Stimulated activated CD8-positive, alpha-beta memory T cell treated with anti-CD3 and anti-CD28 coated beads, Interleukin-15, amount 100 ng/mL, for 24 hours (primary cell): ENCODE measurements at places on chromosomes 2 and 18.

DNA sequence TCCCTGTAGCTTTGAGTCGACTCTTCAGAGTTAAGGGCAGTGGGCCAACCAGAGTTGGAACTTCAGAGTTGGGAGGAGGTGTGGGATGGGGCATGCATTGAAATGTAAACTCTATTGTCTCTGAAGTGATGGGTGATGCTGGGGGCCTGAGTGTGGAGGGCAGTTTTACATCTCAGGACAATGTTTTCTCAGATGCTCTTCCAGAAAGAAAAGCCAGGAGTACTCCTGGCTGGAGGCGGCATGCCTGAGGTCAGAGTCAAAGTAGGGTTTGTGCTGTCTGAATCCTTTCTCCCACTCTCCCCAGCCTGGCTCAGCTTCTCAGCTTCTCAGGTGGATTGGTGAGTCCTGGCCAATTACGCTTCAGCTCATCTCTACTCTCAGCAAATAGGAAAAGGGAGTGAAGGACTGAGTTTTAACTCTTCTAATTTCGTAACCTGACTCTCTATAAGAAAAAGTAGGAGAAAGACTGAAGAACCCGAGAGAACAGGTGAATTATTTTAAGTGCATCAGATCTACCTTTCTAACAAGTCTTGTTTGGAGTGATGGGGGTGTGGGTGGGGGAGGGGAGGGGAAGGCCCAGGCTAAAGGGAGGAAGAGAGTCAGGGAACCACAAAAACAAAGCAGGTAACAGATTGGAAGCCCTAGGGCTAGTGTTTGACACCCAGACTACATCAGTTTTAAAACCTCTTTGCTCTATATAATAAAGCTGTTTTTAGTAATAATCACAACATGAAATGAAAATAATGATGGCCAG lies 107.5 kb upstream of the PELI1 start:
- no peak for DNase-seq

DNA sequence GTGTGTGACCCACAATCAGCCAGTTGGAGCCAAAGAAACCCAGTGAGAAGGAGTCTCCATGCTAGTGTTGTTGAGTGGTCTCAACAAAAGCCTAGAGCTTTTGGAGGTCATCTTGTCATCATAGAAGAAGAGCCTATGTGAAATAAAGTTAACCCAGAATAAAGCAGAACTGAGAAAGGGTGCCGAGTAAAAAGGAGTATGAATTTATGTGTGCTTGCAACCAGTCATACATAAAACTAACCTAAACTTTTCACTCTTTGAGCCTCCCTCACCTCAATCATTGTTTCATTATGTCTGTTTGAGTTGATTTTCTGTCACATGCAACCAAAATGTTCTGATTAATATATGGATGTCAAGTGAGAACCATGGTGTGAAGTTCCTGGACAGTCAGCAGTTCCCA lies 599.3 kb upstream of the ZEB2 start:
- DNase-seq: no peak

GRCh38 chr2:46666044-46666679 lies 186.8 kb downstream of the TMEM247 start:
- no peak for DNase-seq

- DNase-seq: no peak
Observed at GRCh38 chr18:45688833-45689232, 35.1 kb upstream of the SLC14A1 start.

GRCh38 chr2:64448041-64448426 lies 5.9 kb upstream of the LGALSL start:
- no peak for DNase-seq

GRCh38 chr2:166895243-166895642 lies 7.0 kb downstream of the XIRP2 start:
- no peak for DNase-seq

GRCh38 chr2:172554352-172555271 lies 1.3 kb upstream of the PDK1 start:
- DNase-seq: no peak

- no peak for DNase-seq
Observed at GRCh38 chr2:25912851-25913695, 34.8 kb upstream of the ASXL2 start.

DNA sequence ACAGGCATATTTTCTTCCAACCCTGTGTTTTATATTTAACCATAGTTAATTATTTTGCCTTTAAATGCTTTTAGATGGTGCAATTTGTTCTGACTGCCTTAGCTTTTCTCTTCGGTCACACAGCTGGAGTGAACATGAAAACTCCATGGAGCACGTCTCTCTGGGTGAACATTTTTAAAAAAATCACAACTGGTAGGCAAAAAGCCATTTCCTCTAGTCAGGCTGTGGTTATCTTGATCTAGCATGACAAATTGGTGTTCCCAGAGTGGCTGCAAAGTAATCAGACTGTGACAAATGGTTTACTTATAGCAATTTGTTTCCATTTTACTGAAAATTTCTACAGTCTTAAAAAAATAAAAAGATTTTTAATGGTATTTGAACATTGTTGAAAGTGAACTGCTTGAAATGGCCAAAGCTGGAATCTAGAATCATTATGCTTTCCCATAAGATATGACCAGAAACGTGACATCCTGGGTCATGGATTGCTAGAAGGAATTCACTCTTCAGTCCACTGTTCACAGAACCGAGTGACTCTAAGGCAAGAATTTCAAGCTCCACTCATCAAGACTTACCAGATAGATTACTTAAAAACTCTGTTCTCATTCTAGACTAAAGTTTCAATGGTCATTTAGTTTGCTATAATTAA lies 703.6 kb downstream of the CPS1 start:
- DNase-seq: no peak

GRCh38 chr18:43720041-43720440 lies 442.8 kb upstream of the SYT4 start:
- no peak for DNase-seq

DNA sequence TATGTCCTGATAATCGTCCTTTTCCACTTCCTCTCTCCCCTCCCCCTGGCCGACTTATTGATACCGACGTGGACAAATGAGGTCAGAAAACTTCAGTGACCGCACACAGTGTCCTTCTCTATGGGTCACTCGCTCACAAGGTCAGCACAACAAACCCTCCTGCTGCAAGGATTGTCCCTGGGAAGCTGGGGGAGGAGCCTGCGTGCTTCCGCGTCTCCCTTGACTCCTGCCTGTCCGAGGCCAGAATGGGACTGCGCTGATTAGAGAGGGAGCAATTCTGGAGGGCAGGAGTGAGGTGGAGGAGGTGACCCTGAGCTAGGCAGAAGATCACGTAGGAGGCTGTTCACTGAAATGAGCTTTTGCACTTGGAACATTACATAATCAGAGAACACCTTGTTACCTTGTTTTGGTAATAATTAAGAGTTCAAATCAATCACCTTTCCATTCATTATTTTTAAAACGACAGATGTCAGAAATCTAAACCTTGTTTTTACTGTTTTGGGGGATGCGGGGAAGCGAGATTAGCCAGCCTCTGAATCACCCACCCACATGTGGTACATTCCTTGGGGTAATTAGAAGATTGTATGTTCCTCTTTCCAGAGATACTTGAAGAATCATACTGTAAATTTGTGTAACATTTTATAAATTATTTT lies 70.6 kb downstream of the CTAGE1 start:
- no peak for DNase-seq

DNA sequence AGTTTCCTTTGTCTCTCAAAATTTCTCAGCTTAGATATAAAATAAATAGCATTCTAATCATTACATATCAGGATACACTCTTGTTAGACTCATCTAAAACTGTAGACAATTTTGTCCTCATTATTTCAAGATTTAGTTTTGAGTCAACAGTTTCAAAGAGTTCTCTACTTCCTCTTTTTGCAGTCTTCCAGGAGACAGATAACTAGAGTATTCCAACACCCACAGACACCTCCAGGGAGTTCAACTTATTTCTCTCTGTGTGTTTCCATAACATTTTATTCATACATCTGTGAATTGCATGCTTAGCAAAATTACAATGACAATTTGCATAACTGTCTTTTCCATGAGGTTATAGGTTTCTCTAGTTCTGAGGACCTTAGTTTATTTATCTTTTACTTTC lies 166.6 kb upstream of the HNMT start:
- no peak for DNase-seq

DNA sequence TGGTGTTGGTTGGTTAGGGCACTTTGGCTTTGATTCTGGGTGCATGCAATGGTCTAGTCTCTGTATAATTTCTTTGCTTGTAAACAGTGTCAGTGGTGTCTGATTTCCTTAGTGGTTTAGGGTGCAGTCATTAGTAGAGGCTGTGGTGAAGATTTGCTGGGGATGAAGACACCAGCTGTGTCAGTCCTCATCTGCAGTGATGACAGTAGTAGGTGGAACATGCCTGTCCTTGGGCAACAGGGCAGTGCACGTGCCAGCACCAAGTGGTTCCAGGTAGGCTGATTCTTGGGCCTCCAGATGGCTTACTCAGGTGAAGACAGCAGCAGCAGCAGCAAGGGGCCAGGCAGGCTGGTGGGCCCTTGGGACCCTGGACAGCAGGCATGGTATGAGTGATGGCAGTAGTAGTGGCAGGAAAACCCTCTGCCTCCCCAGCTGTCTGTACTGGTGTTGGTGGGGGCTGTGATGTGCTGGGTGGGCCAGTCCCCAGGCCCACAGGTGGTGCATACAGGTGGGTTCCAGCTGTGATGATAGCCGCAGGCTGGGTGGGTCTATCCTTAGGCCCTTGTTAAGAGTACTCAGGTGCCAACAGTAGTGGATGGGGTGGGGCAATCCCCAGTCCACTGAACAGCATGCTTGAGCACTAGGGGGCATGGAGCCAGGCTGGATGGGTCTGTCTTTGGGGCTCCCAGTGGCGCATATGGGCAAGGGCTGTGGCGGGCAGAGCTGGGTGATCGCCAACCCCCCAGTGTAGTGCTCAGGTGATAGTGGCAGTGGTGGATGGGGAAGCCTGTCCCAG lies 140.7 kb upstream of the THUMPD2 start:
- DNase-seq: no peak

DNA sequence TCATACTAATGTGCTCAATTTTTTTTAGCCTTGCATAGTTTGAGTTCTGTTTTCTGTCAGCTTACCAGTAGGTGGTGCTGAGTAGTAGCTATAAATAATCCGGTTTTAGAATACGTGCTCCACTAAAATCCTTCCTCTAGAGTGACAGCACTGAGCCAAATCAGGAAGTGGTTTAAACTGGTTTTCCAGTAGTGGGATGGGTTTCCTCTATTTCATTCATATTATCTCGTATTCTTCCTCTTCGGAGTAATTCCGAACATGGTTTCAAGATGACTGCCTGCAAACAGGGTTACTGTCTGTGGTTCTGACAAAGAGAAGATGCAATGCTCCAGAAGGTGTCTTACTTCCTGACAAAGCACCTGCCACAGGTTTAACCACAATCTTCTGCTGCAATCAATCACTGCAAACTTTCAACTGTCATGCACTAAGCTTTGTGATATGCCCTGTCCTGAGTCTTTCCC lies 496.9 kb upstream of the VRK2 start:
- no peak for DNase-seq

DNA sequence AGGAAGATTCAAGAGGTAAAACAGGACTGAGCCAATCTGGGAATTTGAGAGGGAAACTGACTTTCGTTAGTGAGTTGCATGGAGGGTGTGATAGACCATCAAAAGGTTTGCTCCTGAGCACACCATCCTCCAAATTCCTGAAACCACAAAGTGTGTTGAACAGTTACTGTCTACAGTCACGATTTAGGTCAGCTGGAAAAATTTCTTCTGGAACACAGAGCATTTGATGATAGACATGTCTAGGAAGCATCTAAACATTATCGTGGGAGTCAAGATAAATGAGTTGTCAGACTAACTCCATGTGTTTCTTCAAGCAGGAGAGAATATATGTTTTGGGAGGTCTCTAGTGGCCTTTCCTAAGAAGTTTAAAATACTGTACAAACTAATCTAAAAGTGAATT lies 449.4 kb upstream of the SLC14A2 start:
- no peak for DNase-seq

DNA sequence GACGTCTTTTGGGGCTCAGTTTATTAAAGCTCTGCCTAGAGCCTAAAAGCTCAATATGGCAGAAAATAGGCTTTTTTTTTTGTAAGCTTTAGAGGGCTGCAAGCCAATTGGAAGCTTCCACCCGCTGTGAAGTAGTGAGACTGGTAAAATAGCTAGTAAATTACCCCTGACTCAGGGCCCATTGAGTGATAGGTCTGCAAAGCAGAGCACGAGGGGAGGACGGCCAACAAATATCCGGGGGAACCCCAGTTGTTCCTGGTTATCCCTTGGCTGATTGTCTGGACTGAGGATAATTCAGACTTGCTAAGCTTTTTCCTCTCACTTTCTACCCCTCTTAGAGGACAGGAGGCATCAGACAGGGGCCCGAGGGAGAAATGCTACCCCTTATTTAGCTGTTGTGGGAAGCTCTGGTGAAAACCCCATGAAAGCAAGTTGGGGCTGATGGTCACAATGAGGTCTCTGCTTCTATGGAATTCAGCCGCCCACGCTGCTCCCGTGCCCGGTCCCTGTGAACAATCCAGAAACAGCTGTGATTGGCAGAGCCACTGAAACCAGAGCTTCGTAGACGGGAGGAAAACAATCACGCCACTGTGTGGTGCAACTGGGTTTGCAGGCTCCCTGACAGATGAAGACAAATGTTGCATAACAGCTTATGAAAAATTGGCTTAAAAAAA lies 141.9 kb upstream of the LGALSL start:
- no peak for DNase-seq

DNA sequence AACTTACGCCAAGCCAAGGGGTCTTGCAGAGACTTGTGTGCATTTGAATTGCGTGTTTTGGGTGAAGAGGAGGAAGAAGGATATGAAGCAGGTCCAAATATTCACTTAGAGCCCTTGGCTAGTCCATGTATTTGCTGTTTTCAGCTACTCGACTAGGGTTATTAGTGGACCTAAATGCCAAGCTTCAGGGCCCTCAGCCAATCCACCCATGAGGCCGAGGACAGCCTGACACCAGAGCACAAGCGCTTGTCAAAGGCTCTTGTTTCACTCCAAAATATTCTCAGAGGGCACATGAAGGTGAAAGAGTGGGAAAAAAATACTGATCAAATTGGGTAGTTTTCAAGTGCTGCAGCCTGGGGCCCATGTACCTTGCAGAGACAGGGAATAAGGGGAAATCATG lies 174.8 kb upstream of the ACAA2 start:
- no peak for DNase-seq

- no peak for DNase-seq
Observed at GRCh38 chr2:240463866-240464481, 28.5 kb downstream of the GPC1 start.

GRCh38 chr2:19545507-19545906 lies 187.1 kb upstream of the OSR1 start:
- no peak for DNase-seq
